Tracheal epithelial cell (primary cell): ENCODE measurements at places on chromosomes 13 and 19. TPM values are rescaled to one million over a fixed set of nuclear protein-coding genes. Genes with fewer than 3 reads are reported as not detected.

The RNF225 gene
- 0.48 and 3.0 TPM in 2 replicates for total RNA-seq

The KCNRG gene
- total RNA-seq, result 4.3 and 4.5 TPM in 2 replicates

The KIR2DL1 gene
- total RNA-seq, result not detected in 2 replicates

The SLC25A30 gene
- total RNA-seq, result 18.1 and 32.5 TPM in 2 replicates

The AXL gene
- 32.0 and 83.6 TPM in 2 replicates for total RNA-seq

The SYT3 gene
- not detected in 2 replicates for total RNA-seq

The ZNF443 gene
- 2.4 and 3.0 TPM in 2 replicates for total RNA-seq

The OR10H1 gene
- total RNA-seq, result under 0.01 TPM in 1 of 2 replicates, not detected in the other

The TJP3 gene
- 2.3 and 5.1 TPM in 2 replicates for total RNA-seq

The USHBP1 gene
- under 0.01 TPM in 1 of 2 replicates, not detected in the other for total RNA-seq

The LMTK3 gene
- total RNA-seq, result 1.7 and 3.1 TPM in 2 replicates

The PLEKHJ1 gene
- total RNA-seq, result 56.3 and 73.0 TPM in 2 replicates

The IGSF23 gene
- total RNA-seq, result 0.48 TPM in 1 of 2 replicates, not detected in the other

The CRTC1 gene
- total RNA-seq, result 0.72 and 1.1 TPM in 2 replicates

The TDRD12 gene
- total RNA-seq, result 0.96 and 5.3 TPM in 2 replicates

The SLC25A42 gene
- 1.3 and 1.4 TPM in 2 replicates for total RNA-seq

The B3GNT8 gene
- total RNA-seq, result 1.7 and 3.6 TPM in 2 replicates

The ACER1 gene
- total RNA-seq, result not detected in 2 replicates

The NLRP7 gene
- not detected in 2 replicates for total RNA-seq

The ZNF444 gene
- total RNA-seq, result 9.0 and 10.1 TPM in 2 replicates

The LRRC63 gene
- not detected in 2 replicates for total RNA-seq

The IPO5 gene
- 152 and 185 TPM in 2 replicates for total RNA-seq

The ZNF560 gene
- total RNA-seq, result 0.43 and 0.72 TPM in 2 replicates

The SIAH3 gene
- under 0.01 TPM in 1 of 2 replicates, not detected in the other for total RNA-seq

The LYPD5 gene
- 1.5 and 2.7 TPM in 2 replicates for total RNA-seq

The PTGIR gene
- total RNA-seq, result not detected in 2 replicates

The RDH8 gene
- total RNA-seq, result not detected in 2 replicates

The CBLC gene
- 132 and 185 TPM in 2 replicates for total RNA-seq

The SMIM7 gene
- 71.6 and 84.8 TPM in 2 replicates for total RNA-seq

The OSCAR gene
- total RNA-seq, result 0.72 and 1.1 TPM in 2 replicates

The SHISA2 gene
- total RNA-seq, result 0.21 and 49.9 TPM in 2 replicates

The FXYD7 gene
- total RNA-seq, result not detected in 2 replicates

The OR10H5 gene
- not detected in 2 replicates for total RNA-seq

The ADAT3 gene
- 0.64 and 2.9 TPM in 2 replicates for total RNA-seq

The NCR1 gene
- not detected in 2 replicates for total RNA-seq

The APLP1 gene
- 1.7 TPM in 1 of 2 replicates, not detected in the other for total RNA-seq

The CEACAM8 gene
- total RNA-seq, result not detected in 2 replicates
